Left cardiac atrium (tissue), 4 donors: ENCODE measurements at places on chromosomes 5 and 9.

GRCh38 chr9:118187408-118187807, 483.2 kb downstream of the TLR4 start:
- no peak for DNase-seq

GRCh38 chr5:157574456-157575380, 857 bp downstream of the ADAM19 start:
- peak; percentile 55 for DNase-seq

DNA sequence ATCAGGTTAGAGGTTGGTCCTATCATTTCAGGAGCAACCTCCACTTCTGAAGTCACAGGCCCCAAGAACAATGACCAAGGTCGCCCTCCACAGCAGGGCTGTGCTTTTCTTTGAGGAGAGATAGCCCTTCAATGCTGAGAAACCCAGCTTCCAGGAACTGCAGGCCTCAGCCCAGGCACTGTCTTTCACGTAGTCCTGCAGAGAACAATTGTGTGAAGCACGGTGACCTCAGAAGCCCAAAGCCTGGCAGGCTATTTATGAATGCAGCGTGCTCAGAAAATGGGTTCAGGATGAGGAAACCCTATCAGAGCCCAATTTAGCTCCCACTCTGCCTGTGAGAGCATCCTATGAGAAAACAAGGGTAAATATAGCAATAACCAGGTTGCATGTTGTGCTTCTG, 388.3 kb downstream of the PLK2 start:
- DNase-seq: peak; percentile 45

- DNase-seq: no peak
These were observed 180.8 kb downstream of the RGS3 start for GRCh38 chr9:113644321-113644720.

DNA sequence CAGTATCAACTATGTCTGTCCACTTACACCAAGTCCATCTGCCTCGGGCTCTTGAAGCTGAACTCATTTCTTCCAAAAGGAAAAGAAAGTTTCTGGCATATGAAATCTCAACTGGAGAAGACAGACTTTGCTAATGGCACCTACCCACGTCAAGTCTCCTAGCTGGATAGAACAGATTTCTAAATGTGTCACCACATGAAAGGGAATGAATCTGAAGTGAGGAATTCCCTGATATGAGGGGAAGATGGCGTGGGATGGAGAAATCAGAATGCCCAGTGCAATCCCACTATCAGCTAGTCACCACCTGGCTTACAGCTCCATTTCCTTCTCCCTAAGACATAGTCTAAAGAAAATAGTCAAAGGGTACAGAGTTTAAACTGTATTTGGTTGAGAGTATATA, 144.7 kb downstream of the PAPPA start:
- DNase-seq: no peak

- DNase-seq: no peak
These were observed 33.8 kb upstream of the ALDH1A1 start for GRCh38 chr9:72986522-72987116.

- DNase-seq: no peak
These were observed 56.3 kb upstream of the PRDM9 start for GRCh38 chr5:23451156-23451555.

DNA sequence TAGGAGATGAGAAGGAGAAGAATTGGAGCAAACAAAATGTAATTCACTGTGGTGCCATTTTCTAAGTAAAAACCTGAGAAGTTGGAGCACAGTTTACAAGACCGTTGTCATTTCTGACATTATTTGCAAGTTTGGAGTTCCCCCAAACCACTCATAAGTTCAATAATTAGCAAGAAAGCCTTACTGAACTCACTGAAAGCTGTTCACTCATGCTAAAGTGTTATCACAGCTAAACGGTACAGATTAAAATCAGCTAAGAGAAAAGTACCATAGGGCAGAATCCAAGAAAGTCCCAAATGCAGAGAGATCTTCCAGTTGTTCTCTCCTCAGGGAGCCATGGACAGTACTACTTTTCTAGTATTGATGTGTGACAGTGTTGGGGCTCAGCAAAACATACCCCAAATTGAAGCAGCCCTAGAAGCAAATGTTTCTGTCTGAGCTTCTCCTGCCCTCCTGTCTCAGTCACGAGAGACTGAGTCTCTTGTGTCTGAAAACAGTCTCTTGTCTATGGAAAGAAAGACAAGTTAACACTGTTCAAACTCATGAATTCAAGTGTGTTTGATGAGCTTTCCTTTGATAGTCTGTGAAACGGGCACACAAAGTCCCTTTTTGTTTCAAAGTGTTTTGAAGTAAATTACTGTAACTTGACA, 221.2 kb downstream of the GABRG2 start:
- no peak for DNase-seq

DNA sequence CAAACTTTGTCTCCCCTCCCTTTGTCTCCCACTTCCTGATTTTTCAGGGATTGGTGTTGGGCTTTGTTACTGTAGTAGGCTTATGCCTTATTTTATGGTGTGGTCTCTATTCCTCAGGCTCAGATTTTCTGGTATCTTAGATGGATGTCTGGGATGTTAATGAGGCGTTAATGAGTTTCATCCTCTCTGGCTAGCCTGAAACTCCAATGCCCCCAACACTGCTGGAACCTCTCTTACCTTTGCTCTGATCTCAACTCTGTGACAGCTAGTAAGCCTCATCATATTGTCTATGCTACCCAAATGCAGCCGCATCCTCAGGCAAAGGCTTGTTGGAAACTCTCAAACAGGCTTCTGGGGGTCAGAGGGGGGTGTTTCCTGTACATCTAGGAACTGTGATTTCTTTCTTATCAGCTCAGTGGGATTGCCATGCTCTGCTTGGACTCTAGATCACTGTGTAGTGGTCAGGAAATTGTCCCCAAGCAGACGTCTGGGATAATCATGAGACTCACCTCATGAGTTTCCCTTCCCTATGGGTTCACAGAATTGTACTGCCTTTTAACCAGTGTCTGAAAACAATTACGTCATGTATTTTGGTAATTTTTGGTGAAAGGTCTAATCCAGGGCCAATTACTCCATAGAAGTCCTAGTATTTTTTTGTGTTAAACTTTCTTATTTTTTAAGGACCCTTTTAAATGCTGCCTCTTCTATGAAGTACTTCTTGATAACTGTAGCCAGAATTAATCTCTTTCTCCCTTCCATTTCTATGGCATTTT, 88.8 kb upstream of the TRPC7 start:
- no peak for DNase-seq

GRCh38 chr5:156378159-156378558, 51.2 kb downstream of the SGCD start:
- DNase-seq: no peak

DNA sequence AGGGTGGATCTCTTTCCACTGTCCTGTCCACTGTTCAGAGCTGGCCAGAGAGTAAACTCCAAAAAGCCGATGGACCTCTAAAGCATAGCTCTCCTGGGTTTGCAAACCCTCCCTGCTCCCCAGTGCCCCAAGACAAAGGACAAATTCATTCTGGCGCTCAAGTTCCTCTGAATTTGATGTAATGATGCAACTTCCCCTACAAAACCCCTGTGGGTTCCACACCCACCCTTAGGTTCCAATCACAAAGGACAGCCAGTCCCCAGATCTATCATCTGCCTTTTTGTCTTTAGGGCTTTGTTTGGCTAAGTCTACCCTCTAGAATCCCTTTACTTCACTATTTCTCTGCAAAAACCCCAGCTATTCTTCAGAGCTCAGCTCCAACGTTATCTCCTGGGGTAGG, 57.4 kb upstream of the SLC25A51 start:
- DNase-seq: no peak

DNA sequence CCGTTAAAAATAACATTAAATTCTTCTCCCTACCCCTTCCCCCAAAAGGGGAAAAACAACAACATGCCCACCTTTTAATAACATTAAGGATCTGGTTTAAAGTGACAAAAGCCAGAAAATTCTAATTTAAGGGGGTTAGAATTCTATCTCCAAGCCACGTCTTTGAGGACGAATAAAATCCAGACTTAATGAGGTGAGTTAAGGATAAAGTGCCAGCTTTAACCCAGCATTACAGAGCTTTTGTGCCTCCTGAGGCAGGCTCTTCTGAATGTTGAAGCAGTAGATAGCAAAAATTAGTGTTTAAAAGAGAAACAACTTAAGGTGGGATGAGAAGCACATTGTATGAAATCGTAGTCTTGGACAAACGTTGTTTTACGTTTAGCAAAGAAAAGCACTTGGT, 329.0 kb upstream of the MPDZ start:
- DNase-seq: no peak

DNA sequence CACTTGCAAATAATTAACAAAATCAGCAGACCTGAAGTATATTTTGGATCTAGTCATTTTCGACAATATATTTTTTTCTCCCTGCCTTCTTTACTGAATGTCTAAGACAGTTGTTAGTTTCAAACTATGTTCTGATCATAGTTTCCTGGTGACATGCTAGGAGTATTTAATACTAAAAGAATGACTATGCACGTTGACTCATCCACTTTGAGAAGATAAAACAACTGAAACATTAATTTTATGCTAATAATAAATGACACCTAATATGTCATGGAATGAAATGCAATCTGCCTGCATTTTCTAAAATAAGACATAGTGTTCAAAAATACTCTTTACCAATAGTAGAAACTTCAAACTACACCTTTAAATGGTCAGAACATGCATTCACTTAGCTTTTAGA, 2123.7 kb upstream of the C9orf72 start:
- no peak for DNase-seq

DNA sequence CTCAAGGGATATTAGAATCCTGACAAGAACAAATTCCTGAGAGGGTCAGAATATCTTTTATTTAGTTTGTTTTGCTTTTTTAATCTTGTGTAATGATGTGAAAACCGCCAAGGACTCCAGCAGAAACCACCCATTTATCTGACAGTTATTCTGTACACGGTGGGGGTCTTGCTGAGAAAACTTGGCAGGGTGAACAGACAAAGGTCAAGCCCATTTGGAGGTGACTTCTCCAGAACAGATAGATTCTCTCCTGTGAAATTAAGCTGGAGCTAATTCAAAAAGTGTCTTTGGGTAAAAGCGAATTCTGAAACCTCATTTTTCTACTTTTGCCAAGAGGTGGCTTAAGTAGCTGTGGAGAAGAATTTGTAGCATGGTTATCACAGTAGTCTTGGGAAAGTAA, 484.4 kb downstream of the SPOCK1 start:
- DNase-seq: no peak

DNA sequence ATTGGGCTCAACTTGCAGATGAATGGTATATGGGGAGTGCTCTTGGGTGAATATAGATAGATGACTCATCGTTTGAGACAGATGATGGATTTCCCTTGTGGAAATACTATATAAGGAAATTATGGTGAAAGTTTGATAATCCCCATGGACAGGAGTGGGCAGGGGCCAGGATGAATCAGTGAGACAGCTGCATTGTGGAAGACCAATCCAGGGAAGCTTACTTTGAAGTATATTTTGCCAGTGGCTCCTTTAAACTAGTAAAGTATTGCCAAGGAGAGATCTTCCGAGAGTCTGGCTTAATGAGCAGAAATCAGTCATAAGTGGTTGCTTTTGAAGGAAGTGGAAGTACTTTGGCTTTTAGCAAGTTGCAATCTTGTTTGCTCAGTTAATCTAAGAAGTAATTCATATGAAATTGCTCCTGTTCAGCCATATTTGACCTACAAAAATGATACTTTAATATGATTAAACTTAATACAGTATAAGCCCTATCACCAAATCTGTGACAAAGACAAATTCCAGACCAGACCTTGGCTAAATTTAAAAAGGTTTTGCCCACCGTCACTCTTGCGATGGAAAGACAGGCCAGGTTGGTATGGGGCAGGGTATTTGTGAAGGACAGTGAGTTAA, 9.3 kb upstream of the TNC start:
- DNase-seq: no peak

- peak; percentile 63 for DNase-seq
These were observed 76.7 kb downstream of the ARSB start for GRCh38 chr5:78908173-78909061.

DNA sequence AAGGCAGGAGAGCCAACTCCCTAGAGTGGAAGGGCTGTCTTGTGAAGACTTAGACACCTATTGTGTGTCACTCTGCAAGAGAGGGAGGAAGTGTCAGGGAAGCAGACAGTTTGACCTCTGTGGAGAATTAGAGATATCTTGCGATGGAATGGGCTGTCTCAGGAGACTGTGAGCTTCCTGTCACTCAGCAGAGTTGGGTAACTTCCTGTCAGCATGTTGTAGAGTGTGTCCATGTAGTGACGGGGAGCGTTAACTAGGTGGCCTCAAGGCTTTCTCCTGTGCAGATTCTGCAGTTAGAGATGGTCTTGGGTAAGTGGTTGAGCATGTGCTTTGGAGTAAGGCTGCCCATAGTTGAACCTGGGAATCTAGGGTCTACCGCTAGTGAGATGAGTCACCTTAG, 136.5 kb downstream of the KIF4B start:
- no peak for DNase-seq

- DNase-seq: no peak
These were observed 5.5 kb upstream of the TNFSF15 start for GRCh38 chr9:114811301-114811700.

DNA sequence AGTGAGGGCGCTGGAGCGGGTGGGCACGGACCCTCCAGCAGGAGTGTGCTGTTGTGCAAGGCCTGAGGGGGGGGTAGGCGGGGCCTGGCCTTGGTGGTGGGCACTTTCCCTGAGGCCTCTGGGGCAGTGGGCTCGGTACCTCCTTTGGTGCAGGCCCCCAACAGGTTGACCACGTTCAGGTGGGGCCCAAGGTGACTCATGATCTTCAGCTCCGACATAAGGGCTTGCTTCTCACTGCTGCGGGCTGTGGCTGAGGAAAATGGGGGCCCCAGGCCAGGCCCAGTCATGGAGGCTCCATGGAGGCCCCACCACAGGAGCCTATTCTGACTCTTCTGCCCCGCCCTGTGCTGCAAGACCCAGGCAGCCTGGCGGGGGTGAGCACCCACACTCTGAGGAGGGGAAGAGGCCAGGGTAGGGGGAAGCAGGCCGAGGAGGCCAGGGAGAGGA, 31.5 kb downstream of the PDGFRB start:
- no peak for DNase-seq

DNA sequence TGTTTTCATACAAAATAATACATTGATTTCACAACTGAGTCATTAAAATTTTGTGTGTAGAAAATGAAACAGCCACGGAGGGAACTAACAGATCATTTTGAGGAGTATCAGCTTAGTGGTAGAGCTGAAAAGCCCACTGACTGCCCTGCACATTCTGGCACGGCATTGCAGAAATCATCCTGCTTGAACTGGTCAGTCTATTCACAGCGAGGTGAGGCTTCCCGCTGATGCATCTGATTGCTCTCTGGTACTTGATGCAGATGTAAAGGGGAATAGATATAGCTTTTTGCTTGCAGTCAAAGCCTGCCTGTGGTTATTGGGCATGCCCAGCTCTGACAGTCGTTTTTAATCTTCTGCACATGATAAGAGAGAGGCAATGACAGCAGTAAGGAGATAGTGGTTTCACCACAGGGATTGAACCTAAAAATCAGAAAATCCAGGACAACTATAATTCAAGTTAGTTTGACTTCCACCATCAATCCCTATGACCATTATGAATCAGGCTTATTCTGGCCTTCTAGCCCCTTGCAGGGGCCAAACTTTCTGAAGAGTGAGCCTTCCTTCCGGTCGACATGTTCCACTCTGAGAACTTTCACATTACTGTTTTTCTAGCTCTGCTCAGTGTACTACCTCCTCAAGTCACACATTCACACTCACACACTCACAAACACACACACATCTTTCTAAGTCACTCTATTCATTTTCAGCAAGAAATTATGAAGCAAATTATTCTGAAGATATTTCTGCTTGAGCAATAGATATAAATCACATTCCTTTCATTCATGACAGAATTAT, 782.8 kb upstream of the NUDT12 start:
- no peak for DNase-seq
